ENCODE measurements at places on chromosomes 3 and 15.

GRCh38 chr15:74453925-74454763 lies 6.8 kb downstream of the UBL7 start:
- DNase-seq, result no peak

- no peak for DNase-seq
Observed at GRCh38 chr3:43076857-43077256, 29.0 kb downstream of the POMGNT2 start.

DNA sequence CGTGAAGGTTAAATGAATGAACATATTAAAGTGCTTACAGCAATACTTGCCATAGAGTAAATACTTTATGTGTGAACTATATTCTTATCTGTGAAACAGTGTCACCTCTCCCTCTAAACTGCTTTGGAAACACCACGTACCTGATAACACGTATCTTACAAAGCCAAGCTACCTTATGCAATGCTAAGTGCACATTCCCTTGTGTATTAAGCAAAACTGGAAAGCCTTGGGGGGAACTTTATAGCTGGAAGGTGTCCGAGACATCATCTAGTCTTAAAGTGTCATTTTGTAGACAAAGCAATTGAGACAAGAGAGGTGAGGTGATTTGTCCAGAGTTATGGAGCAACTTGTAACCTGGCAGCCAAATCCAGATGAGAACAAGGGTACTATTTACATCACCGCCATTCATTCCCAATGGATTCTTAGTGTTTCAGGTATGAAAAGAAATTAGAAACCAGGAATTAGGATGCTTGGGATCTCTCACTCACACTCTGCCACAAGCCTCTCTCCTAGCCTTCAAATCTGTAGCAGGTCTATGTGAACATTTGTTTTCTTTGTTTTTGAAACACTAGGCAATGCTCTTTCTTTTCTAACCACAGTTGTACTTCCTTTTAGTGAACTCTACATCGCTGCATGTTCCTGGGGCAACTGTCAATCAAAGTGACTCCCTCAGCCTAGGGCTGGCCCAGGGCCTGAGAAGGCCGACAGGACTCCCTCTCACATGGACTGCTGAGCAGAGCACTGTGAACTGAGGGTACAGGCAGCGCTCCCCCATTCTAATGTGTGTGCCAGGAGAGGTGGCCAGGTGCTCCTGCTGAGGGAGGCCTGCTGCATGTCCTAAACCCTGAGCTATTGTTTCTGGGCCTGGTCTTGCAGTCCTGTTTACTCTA lies 13.9 kb upstream of the MGLL start:
- no peak for DNase-seq

- DNase-seq, result no peak
Observed at GRCh38 chr3:194773216-194773615, 87.5 kb downstream of the FAM43A start.

DNA sequence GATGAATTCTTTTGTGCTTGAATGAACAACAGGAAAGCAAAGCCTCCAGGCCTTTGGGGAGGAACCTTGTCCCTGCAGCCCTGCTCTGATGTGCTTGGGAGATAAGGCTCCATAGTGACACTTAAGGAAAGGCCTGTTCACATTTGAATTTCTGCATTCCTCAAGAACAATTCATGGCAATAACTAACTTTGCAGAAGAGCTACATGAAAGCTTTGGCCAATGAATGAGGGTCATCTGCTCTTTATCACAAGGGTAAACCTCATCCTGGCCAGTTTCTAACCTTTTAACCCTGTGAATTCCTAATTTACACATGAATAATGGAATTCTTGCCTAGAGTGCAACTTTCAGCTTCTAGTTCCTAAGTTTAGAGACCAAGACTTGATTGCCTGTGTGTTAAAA lies 5.6 kb downstream of the PRTG start:
- DNase-seq, result no peak

DNA sequence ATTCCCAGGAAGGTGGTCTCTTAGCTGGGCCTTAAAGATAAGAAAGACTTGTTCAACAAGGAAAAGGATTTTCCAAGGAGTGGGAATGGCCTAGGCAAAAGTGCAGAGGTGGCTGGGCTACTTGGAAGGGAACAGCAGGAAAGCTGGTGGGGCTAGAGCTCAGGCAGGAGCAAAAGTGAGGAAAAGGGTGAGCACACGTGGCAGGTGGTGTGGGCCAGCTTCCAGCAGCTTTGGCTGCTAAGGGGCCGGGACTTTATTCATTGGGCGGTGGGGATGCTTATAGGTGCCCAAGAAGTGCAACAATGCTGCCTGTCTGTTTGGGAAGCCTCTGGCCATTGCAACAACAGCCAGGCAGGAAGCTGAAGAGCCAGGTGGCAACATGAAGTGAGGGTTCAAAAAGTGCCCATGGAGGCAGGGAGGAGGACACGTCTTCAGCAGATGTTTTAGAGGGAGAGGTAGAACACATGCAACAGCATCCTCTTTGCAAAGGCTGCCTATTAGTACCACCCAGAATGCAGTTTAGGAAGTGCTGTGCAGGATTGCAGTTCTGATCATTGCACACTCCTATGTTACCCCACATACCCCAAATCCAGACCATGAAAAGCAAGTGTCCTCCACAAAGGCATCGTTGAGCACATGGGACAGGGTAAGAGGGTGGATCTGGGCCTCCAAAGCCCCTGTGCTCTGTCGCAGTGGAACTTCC lies 13.8 kb downstream of the ALDH1A3 start:
- no peak for DNase-seq

- DNase-seq, result peak; percentile 86
Observed at GRCh38 chr3:196192036-196192523, 19.1 kb downstream of the ZDHHC19 start.

- DNase-seq, result no peak
Observed at GRCh38 chr3:125115640-125116039, 59.8 kb upstream of the HEG1 start.

DNA sequence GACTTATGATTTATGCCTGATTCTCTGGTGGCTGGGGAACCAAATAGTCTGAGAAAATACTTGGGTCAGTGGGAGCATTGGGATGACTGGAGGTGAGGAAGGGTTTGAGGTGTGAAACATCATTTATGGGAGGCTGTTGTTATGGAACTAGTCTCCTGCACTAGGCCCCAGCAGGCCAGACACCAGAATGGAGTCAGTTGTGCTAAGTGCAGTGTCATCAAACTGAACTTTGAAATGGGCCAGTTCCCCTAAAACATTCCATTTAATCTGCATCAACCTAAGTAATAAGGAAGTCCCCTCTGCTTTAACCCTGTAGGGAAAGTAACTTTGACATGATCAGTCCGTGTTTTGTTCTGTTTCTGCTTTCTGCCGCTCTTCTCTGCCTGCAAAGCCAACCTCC lies 44.9 kb upstream of the KLHL25 start:
- DNase-seq, result no peak

DNA sequence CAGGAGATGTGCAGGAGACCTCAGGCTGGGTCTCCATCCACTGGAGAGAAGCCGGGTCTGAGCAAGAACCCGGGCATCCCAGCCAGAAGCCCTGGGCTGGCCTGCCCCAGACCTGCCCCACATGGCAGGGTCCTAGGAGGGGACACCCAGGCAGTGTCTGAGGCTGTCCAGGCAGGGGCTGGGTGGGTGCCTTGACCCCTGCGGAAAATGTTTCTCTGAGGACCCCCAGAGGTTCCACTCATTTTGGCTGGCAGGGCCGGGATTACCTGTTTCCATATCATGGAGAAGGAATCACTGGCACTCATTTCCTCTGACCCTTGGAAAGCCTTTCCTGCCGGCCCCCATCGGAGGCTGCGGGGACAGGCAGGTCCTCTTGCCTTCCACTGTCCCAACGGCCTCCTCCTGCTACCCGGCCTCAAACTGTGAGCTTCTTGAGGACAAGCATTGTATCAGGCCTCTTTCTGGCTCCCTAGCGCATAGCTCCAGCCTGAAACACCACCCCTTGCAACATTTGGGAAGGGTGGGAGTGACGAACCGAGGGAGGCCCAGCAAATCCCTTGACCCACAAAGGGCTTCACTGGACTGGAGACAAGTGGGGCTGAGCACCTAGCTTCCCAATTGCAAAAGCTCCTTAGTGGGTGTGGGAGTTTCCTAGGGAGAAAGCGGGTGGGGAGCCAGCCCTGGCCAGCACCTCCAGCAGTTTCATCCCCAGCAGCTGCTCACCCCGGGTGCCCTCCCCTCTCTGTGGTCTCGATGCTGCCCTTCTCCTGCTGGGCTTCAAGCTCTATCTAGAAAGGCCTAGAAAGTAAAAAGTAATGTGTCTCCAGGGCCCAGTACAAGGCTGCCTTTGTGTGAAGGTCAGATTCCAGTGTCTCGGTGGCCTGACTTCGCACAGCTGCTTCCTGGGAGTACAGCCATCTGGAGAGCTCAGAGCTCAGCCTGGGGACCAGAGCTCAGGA lies 29.7 kb downstream of the ACSBG1 start:
- no peak for DNase-seq

GRCh38 chr3:175257123-175257522 lies 398.0 kb downstream of the NAALADL2 start:
- no peak for DNase-seq

DNA sequence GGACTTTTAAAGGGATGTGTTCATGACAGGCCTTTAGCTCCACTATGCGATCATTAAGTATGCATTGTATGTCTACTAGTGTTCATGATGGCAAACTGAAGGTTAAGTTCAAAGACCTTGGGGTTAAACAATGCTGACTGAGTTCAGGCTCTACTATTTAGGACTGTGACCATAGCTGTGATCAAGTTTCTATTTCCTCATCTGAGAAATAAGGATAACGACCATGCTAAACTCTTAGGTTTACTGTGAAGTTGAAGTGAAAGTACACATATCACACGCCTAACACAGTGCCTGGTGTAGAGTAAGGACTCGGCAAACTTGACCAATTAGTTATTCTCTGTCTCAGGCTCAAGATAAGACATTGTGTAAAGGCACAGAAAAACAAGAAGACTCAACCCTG lies 243.2 kb downstream of the MBNL1 start:
- DNase-seq, result no peak
